Naive thymus-derived CD8-positive, alpha-beta T cell (primary cell): ENCODE measurements at places on chromosomes 13 and 19.

GRCh38 chr19:49985871-49986270 lies 24.9 kb upstream of the SIGLEC11 start:
- peaks cover 21% of the 10 kb centered on the region for H3K36me3 ChIP-seq
- no peaks in the 10 kb centered on the region for H3K4me1 ChIP-seq
- DNase-seq = no peak

DNA sequence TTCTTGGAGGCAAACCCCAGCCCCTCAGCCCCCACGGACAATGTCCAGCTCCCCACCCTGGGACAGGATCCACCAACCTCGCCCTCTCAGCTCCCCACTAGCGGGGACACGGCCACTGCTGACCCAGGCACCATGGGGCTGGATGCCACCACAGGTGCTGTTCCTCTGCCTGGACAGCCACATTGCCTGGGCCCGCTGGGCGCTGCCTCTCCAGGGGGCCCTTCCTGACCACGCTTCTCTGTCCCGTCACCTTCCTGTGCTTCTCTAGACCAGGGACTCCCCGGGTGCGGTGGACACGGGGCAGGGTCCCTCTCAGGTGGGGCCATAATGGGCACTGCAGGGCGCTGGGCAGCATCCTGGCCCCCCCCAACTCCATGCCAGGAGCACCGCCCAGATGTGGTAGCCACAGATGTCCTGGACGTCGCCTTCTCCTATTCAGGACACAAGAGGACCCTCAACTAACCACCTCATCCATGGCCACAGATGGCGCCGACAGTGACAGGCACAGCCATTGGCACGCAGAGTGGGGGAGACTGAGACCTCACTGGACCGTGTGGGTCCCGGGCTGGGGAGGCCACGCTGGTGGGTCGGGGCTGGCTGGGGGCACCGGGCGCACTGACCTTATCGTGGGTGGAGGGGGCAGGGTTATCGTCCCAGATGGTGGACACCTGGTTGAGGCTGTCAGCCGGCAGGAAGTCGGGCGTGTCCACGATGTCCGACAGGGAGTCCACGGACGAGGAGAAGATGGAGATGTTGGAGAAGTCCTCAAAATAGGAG lies 23.4 kb downstream of the GPX4 start:
- H3K27ac ChIP-seq = no peak overlapping the region
- H3K4me1 ChIP-seq = peaks cover 19% of the 10 kb centered on the region
- DNase-seq = no peak
- no peaks in the 10 kb centered on the region for H3K27me3 ChIP-seq
- no peak overlapping the region for H3K4me3 ChIP-seq

DNA sequence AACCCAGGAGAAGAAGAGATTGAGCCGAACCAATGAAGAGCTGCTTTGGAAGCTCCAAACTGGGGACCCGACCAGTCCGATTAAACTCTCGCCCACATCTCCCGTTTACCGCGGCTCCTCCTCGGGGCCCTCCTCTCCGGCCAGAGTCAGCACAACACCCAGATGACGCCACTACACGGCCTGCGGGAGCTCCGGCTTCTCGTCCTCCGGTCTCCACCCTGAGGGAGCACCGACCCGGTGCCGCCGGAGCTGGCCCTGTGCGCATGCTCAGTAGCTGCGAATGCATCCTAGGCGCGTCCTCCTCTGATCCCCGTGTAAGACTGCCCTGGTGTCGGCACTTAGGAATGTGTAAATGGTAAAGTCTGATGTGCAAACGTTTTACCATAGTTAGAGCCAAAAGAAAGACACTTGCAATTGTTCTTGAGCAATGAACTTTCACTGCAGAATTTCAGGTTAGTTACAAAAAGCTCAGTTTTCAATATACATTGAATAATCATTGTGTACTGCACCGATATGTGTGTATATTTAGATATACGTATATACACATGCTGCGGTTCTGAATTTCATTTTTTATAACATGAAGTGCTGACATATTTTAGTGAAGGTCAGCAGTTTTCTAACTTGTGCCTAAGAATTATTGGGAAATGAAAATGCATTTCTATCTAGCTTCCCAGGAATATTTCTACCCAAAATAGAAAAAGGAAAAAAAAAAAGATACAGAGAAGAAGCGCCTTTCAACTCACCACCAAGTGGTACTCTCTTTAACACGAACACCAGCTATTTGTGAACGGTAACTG lies 92.2 kb downstream of the SLC7A1 start:
- no peak for DNase-seq
- no peak overlapping the region for H3K4me3 ChIP-seq
- peaks cover 35% of the 10 kb centered on the region for H3K27me3 ChIP-seq
- H3K4me1 ChIP-seq = no peaks in the 10 kb centered on the region

- H3K27ac ChIP-seq = no peak overlapping the region
- no peaks in the 10 kb centered on the region for H3K36me3 ChIP-seq
- H3K4me3 ChIP-seq = no peak overlapping the region
- peaks cover 4% of the 10 kb centered on the region for H3K4me1 ChIP-seq
- DNase-seq = no peak
- H3K27me3 ChIP-seq = no peaks in the 10 kb centered on the region
Observed at GRCh38 chr13:59679254-59679653, 484.5 kb downstream of the DIAPH3 start.

- H3K4me1 ChIP-seq = no peaks in the 10 kb centered on the region
- H3K36me3 ChIP-seq = no peaks in the 10 kb centered on the region
- no peak overlapping the region for H3K4me3 ChIP-seq
Observed at GRCh38 chr13:107208889-107209288, 641.0 kb upstream of the ARGLU1 start.
